ENCODE measurements at places on chromosomes 13 and 19.

GRCh38 chr19:17178291-17178690, 36.9 kb upstream of the USE1 start:
- DNase-seq, result no peak

DNA sequence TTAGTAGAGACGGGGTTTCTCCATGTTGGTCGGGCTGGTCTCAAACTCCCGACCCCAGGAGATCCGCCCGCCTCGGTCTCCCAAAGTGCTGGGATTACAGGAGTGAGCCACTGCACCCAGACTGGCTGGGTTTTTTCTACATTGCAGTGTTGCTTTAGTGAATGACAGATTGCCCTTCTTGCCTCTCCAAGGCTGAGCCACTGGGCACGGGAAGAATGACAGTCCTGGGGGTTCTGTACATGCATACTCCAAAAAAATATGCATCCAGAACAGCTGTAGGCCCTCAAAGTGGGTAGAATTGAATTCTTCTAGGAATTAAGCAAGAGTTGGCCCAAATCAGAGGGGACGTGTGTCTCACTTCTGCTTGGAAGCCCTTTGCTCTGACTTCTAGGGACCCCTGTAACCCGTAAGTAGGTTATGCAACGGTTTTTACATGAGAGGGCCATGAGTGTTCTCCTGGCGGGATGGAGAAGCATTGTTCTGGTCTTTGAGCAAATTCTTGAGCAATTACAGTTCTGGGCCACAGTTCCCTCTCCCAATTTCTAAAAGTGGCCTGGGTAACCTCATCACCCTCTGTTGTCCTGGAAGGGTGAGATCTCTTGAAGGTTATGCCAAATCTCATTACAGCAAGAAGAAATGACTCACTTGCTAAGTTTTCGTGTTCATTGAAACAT, 3.6 kb downstream of the ACTN4 start:
- DNase-seq, result no peak

DNA sequence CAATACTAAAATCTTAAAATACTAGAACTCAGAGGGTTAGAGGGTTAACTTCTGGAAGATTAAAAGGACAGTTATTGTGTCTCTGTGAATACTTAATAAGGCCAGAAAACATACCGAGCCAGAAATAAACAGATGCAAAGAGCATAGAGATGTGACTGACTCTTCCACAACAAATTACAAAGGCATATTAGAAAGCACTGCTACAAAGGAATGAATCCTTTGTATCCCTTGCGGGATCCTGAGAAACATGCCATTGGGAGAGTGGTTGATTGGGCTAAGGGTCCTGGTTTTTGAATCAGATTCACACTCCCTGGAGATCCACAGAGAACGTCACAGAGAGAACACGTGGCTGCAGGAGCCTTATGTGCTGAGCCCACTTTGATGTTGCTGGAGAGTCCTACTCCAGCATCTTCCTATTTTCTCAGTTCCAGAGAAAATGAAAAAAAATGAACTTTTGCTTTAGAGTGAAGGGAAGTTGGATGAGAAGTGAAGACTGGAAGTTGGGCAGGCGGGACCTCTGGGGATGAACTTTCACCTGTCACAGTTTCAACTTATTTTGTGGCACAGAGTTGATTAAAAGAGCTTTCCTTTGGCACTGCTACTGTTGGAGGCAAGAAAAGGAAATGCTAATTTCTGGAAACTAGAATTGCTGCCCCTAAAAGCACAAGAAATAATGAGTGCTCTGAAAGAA, 309.9 kb downstream of the DCT start:
- no peak for DNase-seq

- DNase-seq, result no peak
Observed at GRCh38 chr19:19280561-19280960, 7.5 kb upstream of the TM6SF2 start.

- DNase-seq, result peak; percentile 68
Observed at GRCh38 chr19:51259348-51260245, 8.7 kb downstream of the SIGLECL1 start.

DNA sequence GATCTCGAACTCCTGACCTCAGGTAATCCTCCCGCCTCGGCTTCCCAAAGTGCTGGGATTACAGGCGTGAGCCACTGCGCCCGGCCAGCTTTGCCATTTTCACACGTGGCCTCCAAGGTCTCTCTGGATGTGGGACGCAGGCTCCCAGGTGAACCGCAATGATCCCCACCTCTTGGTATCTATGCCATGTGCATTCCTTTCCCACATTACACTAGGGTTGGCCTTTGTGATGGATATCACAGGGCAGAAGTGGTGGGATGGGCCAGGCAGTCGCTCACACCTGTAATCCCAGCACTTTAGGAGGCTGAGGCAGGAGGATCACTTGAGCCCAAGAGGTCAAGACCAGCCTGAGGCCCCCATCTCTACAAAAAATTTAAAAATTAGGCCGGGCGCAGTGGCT, 22.4 kb downstream of the FGF21 start:
- DNase-seq, result no peak

- no peak for DNase-seq
Observed at GRCh38 chr13:20706661-20707060, 3.2 kb downstream of the IL17D start.

- no peak for DNase-seq
Observed at GRCh38 chr13:77305266-77305665, 21.6 kb downstream of the MYCBP2 start.

DNA sequence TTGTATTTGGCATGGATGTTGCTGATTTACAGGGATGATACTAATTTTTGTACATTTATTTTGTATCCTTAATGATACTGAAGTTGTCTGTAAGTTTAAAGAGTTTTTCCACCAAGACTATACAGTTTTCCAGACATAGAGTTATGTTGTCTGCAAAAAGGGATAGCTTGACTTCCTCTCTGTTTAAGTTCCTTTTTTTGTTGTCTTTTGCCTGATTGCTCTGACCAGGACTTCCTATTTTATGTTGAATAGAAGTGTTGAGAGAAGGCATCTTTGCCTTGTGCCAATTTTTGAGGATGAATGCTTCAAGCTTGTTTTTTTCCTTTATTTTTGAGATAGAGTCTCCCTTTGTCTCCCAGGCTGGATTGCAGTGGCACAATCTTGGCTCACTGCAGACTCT, 36.8 kb upstream of the ZNF681 start:
- no peak for DNase-seq

DNA sequence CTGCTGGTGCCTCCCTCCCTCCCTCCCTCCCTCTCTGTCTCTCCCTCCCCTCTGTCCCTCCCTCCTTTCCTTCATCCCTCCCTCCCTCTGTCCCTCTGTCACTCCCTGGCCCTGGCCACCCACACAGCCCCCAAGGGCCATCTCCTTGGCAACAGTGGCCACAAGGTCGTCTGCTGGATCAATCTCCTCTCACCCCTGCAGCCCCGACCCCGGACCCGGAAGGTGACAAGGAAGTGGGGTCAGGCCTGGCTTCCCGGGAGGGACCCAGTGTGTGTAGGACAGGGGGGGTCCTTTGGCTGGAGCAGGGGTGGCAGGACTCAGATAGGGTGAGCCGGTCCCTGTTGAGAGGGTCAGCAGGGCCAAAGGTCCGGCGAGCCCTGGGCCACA, 21.9 kb upstream of the TCF3 start:
- DNase-seq, result no peak

- no peak for DNase-seq
Observed at GRCh38 chr13:24279327-24280110, 29.9 kb upstream of the C1QTNF9 start.

- DNase-seq, result no peak
Observed at GRCh38 chr13:113394339-113394640, 30.4 kb upstream of the GRTP1 start.

DNA sequence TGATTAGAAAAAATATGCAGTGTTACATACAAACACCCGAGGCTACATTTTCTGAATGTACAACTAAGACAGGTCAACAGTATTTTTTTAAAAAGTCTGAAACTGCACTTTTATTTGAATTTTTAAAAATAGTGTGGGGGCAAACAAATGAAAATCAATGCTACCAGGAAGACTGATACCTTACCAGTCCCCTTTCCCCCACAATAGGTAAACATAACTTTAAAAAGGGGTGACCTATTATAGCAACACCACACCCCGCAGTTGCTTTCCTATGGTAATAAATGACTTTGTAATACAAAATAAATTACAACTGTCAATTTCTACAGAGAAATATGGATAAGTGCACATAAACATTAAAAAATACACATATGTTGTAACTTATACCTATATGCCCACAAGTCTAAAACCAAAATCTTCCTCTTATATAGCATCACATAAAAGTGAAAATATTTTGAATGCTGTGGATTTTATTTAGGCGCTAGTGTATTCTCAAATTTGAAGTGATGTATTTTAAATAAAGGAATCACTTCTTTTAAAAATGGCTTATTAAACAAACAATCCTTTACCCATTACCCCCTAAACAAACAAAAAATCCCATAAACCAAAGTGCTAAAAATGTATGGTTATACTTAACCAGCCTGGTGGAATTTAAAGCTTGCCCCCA, 63.1 kb downstream of the KCNRG start:
- DNase-seq, result no peak

- DNase-seq, result no peak
Observed at GRCh38 chr13:110965038-110965754, 50.3 kb upstream of the ANKRD10 start.

GRCh38 chr13:20566468-20566897, 474 bp upstream of the IFT88 start:
- DNase-seq, result no peak

- no peak for DNase-seq
Observed at GRCh38 chr13:81492449-81492848, 1151.5 kb upstream of the SPRY2 start.

GRCh38 chr13:104327211-104327610, 1261.0 kb upstream of the SLC10A2 start:
- no peak for DNase-seq

GRCh38 chr19:36246006-36246481, 31.1 kb downstream of the ZNF146 start:
- no peak for DNase-seq

- no peak for DNase-seq
Observed at GRCh38 chr13:109698779-109699178, 87.6 kb downstream of the IRS2 start.

- no peak for DNase-seq
Observed at GRCh38 chr13:113646921-113647340, 11.1 kb downstream of the ATP4B start.

- DNase-seq, result peak; percentile 74
Observed at GRCh38 chr13:75312884-75313520, 169.0 kb downstream of the TBC1D4 start.

GRCh38 chr13:50527612-50528509, 315.6 kb downstream of the DLEU7 start:
- DNase-seq, result no peak

GRCh38 chr13:41117869-41118268, 14.7 kb downstream of the KBTBD6 start:
- no peak for DNase-seq

- no peak for DNase-seq
Observed at GRCh38 chr13:44231786-44232516, 141.7 kb upstream of the SERP2 start.

- DNase-seq, result no peak
Observed at GRCh38 chr13:24202215-24202614, 41.7 kb downstream of the SPATA13 start.

DNA sequence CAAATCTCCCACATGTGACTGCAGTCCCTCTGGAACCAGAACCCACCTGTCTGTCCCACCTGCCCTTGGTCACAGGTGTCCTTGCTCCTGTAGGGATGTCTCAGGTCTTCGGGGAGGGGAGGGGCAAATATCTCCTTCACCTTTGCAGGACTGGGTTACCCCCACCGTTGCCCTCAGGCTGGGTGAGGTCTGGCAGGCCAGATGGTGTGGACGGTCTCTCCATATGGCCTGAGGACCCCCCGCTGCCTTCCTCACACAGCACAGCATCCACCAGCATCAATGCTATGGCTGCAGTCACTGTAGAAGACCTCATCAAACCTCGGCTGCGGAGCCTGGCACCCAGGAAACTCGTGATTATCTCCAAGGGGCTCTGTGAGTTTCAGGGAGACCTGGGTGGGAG, 10.0 kb downstream of the SLC5A5 start:
- DNase-seq, result no peak

- DNase-seq, result no peak
Observed at GRCh38 chr13:101612735-101613134, 160.3 kb downstream of the ITGBL1 start.

- no peak for DNase-seq
Observed at GRCh38 chr13:111948811-111949210, 118.1 kb upstream of the SOX1 start.

GRCh38 chr13:78401873-78402707, 201.3 kb downstream of the POU4F1 start:
- no peak for DNase-seq

DNA sequence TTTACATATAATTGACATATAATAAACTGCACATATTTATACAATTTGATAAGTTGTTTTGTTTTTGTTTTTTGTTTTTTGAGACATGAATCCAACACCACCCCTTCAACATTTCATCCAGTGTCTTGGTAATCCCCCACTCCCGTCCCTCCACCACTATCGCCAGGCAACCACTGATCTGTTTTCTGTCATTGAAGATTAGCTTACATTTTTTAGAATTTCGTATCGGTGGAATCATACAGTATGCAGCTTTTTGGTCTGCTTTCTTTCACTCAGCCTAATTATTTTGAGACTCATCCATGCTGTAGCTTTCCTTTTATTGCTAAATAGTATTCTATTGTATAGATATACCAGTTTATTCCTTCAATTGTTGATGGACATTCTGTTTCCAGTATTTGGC, 94.1 kb upstream of the FRY start:
- no peak for DNase-seq

DNA sequence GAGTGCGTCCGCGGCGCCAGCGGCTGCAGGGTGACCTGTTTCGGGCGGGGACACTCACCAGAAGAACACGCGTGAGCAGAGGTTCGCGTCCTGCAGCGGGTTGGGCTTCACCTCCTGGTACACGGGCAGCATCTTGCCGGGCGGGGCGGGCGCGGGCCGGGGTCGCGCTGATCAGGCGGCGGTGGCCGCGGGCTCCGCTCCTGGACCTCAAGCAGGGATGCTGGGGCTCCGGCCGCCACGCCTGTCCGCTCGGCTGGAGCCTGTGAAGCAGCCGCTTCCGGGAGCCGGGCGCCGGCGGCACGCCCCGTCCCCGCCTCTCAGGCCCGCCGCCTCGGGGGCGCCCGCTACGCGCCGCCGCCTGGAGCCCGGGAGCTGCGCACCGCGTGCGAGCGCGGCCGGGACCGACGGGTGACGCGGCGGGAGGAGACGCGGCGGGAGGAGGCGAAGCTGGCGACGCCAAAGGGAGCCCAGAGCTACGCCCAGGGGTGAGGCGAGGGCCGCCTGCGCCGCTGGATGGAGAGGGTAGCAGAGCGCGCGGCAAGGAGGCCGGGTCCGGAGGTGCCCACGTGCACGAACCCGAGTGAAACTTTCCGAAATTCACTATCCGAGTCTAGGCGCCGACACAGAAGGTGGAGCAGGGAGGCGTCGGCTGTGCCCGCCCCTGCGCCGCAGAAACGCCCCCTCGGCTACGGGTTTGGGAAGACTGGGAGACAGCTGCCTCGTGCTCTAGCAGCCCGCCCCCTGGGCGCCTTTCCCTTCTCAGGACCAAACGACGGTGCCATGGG, at the start of gene ABCC4:
ABCC4 (minus strand) TSS at position 269 of the 785 bp plus-strand sequence; CDS start at position 132, 137 bp downstream.
- DNase-seq, result peak; percentile 82

DNA sequence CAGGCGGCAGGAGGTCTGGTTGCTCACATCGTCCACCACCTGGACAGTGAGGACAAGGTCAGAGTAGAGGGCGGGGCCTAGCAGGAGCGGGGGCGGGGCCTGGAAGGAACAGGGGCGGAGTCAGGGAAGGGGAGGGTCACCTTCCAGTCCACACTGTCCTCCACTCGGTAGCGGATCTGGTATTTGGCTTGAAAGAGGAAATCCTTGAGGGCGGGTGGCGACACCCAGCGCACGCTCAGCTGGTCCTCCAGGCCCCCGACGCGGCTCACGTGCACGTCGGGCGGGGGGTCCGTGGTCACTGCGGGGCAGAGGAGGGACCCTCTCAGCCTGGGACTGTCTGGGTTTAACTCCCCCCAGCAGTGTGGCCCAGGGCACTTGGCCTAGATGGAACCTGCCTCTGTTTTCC, 8.2 kb downstream of the REX1BD start:
- DNase-seq, result no peak
